Hippocampal formation (tissue), 2 donors: ENCODE measurements at places on chromosomes 1 and 21.

DNA sequence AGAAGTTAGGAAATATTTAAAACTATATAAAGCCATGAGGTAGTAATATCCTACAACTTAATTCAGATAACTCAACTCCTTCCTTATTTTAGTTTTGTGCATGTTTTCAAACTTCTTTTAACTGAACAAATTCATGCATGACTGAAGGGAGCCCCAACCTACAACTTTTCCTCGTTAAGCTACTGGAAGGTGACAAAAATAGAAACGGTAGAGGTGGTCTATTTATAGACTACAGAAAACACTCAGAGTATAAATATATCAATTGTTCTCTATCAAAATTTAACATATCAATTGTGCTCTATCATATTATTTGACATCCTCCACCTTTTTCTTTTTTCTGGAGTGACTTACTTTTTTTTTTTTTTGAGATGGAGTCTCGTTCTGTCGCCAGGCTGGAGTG is 16.8 kb downstream of the SYNJ1 start:
- no peak for DNase-seq

DNA sequence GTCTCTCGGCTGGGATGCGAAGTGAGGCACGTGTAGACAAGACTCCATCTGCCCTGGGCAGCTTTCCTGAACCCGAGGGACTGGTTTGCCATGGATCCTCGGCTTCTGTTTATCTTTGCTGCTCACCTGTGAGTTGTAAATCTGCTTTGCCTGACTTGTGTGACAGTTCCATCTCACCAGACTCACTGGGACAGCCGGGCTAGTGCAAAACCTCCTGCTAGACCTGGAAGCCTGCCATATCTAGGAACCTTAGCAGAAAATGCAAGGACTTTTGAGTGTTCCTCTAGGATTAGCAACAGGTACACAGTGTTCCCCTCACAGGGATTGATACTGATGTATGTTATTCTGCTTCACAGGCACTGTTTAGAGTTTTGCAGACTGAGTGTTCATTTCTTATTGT is 218.6 kb downstream of the URB2 start:
- no peak for DNase-seq

- no peak for DNase-seq
Observed at GRCh38 chr1:32684167-32684811, 18.3 kb downstream of the SYNC start.

DNA sequence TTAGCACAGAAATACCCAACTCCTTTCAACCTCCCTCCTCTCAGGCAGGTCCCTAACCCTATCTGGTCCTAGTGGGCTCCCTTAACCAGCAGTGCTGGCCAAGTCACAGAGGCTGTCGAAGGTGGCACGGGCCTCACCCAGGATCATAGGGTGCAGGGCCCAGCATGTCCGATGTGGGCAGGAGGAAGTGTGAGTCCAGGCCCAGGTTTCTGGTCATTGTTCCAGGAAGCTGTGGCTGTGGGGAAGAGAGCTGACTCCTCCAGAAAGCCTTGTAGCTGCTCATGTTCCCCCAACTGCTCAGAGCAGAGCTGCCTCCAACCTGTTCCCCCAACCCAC is 2.4 kb downstream of the CCDC17 start:
- DNase-seq, result no peak

- no peak for DNase-seq
Observed at GRCh38 chr1:113849072-113849471, 22.4 kb downstream of the PTPN22 start.

DNA sequence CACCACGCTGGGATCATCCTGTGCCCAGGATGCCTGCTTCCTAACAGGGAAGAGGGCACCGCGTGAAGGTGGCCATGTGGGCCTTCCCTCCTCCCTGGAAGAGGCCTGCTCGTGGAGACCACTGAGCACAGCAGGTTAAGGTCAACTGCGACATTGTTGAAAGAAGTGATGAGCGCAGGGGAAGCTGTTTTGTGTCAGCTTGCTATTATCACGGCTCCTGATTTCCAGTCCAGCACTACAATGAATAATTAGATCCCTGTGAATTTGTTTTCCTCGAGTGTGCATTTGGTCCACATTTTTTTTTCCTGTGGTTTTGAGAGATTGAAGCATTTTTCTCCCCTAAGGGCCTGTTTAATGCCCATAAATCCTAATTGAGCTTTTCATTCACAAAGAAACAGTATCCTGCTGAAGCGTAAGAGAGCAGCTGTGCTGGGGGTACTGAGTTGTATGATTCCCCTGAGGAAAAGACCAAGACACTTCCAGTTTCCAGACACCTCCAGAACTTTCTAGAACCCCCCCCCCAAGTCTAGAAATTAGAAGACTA is 204.9 kb downstream of the KCNJ6 start:
- DNase-seq, result no peak

DNA sequence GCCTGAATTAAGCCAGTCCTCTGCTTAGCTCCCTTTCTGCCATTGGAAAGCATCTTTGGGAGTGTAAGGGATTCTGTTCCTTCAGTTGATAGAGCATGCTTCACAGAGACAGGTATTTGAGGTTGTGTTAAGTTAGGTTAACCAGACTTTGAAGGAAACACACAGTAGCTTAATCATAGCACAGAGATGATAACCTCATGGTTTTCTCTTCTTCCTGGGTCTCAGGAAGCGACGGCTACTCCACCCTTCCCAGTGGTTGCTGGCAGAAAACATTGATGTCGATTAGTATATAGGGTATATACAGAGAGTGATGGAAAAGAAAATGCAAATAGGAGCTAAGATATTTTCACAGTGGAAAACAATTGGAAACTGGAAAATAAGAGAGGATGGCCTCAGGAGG is 42.0 kb downstream of the S1PR1 start:
- no peak for DNase-seq

DNA sequence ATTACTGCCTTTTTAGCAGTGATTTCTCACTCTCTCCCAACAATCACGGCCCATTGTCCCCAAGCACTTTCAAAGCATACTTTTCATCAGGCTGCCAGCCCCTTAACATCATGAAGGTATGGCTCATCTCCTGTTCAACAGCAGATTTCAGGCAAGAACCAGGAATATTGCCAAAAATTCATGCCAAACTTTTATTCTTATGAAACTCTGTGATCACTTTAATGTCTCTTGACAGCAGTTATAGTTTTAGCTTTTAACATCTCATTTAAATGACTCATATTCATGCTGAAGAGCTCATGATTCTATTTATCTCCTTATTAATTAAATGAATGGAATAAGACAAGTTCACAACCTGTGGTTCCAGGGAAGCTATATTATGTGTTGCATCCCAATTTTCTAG is 235.1 kb downstream of the GRIK1 start:
- DNase-seq, result no peak

DNA sequence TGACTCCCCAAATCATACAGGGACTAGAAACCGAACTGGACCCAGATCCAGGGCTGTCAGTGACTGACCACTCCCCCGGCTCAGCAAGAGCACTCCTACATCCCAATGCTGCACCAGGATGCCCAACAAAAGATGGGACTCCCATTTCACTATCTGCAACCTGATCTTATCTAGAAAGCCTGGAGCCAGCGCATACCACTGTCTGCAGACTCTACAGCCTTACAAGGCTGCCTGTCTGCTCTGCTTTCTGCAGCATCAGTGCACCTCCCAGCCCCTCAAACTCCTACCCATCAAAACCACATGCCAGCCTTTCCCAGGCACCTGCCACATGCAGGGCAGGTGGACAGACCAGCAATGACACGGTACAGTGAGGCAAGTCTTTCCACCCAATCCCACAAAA is 52.2 kb downstream of the SSBP3 start:
- DNase-seq, result no peak

DNA sequence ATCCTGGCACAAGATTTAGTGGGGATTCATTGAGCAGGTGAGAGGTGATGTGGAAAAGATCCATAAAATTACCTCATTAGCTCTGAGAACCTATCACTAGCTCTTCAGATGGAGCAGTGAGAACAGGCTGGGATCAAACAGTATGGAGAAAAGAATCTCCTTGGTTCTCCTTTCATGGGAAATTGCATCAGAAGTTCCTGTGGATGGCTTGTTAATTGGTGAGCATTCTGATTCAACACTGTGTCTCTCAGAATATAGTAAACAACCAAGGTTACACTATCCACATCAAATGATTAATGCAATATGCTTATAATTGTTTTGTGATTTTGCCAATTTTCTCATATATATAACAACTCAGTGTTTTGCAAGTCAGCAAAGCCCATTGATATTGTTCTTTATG is 8.3 kb upstream of the CD55 start:
- DNase-seq, result no peak

DNA sequence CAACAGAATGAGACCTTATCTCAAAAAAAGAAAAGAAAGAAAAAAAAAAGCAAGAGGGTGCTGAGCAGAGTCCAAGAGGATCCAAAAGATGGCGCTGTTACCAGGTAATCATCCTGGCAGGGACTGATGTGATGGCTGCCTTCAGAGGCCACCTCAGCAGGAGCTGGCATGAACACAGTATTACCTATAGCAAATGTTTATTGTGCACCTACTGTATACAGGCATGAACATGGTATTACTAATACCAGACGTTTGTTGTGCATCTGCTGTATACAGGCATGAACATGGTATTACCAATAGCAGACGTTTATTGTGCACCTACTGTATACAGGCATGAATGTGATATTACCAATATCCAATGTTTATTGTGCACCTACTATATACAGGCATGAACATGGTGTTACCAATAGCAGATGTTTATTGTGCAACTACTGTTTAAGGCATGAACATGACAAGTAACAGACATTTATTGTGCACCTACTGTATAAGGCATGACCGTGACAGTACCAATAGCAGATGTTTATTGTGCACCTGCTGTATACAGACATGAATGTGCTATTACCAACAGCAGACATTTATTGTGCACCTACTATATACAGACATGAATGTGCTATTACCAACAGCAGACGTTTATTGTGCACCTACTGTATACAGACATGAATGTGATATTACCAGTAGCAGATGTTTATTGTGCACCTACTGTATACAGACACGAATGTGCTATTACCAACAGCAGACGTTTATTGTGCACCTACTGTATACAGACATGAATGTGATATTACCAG is 115.1 kb upstream of the TMEM51 start:
- no peak for DNase-seq

DNA sequence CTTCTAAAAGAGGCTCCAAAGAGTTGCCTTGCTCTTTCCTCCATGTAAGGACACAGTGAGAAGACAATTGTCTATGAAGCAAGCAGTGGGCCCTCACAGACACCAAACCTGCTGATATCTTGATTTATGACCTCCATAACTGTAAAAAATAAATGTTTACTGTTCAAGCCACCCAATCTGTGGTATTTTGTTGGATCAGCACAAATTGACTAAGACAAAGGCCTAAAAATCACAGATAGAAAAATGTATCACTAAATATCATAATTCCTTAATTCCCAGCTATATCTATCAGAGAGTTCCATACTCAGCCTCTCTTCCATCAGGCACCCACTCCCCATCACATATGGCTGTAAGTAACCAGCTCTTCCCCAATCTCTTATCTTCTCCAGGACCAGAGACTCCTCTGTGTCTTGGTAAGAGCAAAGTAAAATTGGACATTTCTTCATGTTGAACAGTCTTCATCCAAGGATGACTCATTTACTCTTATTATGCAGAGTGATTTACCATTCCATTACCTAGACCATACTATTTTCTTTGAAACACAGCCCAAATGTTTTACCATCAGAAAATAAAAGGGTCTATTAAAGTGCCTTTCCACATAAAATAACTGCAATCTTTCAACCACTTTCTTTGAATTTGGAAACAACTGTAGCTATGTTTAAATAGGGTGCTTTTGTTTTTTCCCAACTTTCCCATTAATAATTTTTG is 503.6 kb downstream of the MRPL39 start:
- DNase-seq, result no peak

DNA sequence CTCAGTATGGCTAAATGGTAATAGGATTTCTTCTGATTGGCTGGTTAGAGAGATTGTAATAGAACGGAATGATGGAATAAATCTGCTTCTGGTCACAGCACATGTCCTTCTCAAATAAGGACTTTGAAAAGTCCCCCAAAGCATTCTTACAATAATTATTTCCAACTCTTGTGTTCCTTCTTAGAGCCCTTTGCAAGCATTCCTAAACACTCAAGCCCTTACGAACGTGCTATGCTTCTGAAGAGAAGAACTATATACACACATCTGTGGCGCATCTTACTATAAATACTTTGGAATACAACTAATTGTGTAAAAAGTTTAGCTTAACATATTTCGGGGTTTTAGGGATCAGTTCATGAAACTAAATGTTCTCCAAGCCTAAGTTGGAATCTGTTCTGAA is 25.6 kb downstream of the CLIC4 start:
- no peak for DNase-seq

DNA sequence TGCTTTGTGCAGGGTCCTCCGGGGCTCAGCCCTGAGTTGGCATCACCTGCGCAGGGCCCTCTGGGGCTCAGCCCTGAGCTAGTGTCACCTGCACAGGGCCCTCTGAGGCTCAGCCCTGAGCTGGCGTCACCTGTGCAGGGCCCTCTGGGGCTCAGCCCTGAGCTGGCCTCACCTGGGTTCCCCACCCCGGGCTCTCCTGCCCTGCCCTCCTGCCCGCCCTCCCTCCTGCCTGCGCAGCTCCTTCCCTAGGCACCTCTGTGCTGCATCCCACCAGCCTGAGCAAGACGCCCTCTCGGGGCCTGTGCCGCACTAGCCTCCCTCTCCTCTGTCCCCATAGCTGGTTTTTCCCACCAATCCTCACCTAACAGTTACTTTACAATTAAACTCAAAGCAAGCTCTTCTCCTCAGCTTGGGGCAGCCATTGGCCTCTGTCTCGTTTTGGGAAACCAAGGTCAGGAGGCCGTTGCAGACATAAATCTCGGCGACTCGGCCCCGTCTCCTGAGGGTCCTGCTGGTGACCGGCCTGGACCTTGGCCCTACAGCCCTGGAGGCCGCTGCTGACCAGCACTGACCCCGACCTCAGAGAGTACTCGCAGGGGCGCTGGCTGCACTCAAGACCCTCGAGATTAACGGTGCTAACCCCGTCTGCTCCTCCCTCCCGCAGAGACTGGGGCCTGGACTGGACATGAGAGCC is 22.7 kb downstream of the COL6A1 start:
- no peak for DNase-seq

DNA sequence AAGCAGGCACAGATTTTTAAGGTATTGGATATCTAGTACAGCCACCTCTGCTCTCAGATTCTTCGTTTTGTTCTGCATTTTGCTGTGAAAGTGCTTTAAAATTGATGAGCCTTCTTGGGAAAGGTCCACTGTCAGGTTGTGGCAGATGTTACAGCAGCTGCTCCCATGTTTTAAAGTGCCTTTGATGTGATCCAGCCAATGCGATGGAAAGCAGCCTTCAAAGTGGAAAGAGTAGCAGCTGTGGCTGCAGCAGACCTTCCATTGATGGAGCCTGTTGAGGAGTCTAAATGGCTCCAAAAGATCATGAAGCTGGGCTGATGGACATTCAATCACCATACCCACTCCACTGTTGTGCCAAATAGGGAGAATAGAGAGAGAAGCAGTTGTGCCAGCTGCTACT is 816.9 kb downstream of the PLA2G4A start:
- DNase-seq, result no peak

- no peak for DNase-seq
Observed at GRCh38 chr1:42847111-42847595, 740 bp downstream of the ZNF691 start.

GRCh38 chr1:159992161-159992560 is 38.1 kb upstream of the SLAMF9 start:
- DNase-seq, result no peak

GRCh38 chr1:162276493-162276892 is 100.2 kb downstream of the SPATA46 start:
- DNase-seq, result peak; percentile 15

GRCh38 chr1:19074902-19075721 is 118.6 kb upstream of the IFFO2 start:
- DNase-seq, result no peak

- DNase-seq, result no peak
Observed at GRCh38 chr1:86259390-86259789, 102.8 kb upstream of the COL24A1 start.
